Activated CD8-positive, alpha-beta memory T cell treated with anti-CD3 and anti-CD28 coated beads, Interleukin-2, amount 10 ng/mL, durations not matched to agents 7 days and 5 days (primary cell): ENCODE measurements at places on chromosomes 7 and 10. TPM values are rescaled to one million over a fixed set of nuclear protein-coding genes. Genes with fewer than 3 reads are reported as not detected.
A peak's percentile ranks its signal among the peaks of the same experiment; 100 is the strongest.

GATA3 gene
- total RNA-seq: 61.5 TPM

ASB10 gene
- total RNA-seq: not detected

HMX3 gene
- total RNA-seq: not detected

TRPV6 gene
- total RNA-seq: not detected

ABHD11 gene
- total RNA-seq: 15.9 TPM

DYDC2 gene
- not detected for total RNA-seq

LRRC17 gene
- not detected for total RNA-seq

RBP3 gene
- total RNA-seq: not detected

STEAP1 gene
- total RNA-seq: 0.75 TPM

EFCAB10 gene
- not detected for total RNA-seq

FOXI2 gene
- not detected for total RNA-seq

AKR1D1 gene
- not detected for total RNA-seq

- no peak overlapping the region for H3K4me3 ChIP-seq
- H3K36me3 ChIP-seq: no peaks in the 10 kb centered on the region
- no peak overlapping the region for H3K27ac ChIP-seq
- no peaks in the 10 kb centered on the region for H3K27me3 ChIP-seq
- no peaks in the 10 kb centered on the region for H3K4me1 ChIP-seq
Measured at GRCh38 chr7:40403703-40404476, 269.1 kb downstream of the SUGCT start.

GRCh38 chr7:84844771-84845170 lies 342.1 kb downstream of the SEMA3D start:
- H3K4me1 ChIP-seq: no peaks in the 10 kb centered on the region
- H3K27me3 ChIP-seq: no peaks in the 10 kb centered on the region
- no peaks in the 10 kb centered on the region for H3K36me3 ChIP-seq
- no peak for DNase-seq
- no peak overlapping the region for H3K27ac ChIP-seq

GRCh38 chr10:79116801-79117723 lies 48.3 kb downstream of the ZMIZ1 start:
- no peaks in the 10 kb centered on the region for H3K36me3 ChIP-seq
- H3K4me1 ChIP-seq: peaks cover 19% of the 10 kb centered on the region

- H3K4me1 ChIP-seq: no peaks in the 10 kb centered on the region
- H3K27me3 ChIP-seq: peaks cover 35% of the 10 kb centered on the region
- no peak overlapping the region for H3K4me3 ChIP-seq
- no peaks in the 10 kb centered on the region for H3K36me3 ChIP-seq
- no peak overlapping the region for H3K27ac ChIP-seq
- no peak for DNase-seq
Measured at GRCh38 chr7:43136064-43136463, 23.6 kb downstream of the HECW1 start.

DNA sequence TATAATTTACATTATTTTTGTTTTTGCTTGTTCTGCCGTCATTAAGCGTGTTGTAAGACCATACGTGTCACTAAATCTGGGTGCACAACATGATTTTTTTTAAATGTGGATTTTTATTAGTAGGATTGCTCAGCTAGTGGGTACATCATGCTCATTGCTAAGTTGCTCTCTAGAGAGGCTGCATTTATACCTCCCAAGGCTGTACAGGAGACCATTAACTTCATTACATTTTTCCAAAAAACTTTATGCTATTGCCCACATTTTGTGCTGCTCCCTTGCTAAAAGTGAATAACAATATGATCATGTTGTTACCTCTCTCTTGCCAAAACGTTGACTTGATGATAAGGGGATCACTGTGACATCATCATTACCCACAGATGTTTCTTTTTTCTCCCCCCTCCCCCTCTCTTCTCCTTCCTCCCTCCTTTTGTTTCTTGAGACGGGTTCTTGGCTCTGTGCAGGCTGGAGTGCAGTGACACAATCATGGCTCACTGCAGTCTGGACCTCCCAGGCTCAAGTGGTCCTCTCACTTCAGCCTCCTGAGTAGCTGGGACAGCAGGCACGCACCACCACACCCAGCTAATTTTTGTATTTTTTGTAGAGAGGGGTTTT lies 65.1 kb downstream of the BMPR1A start:
- no peak overlapping the region for H3K4me3 ChIP-seq
- H3K27me3 ChIP-seq: no peaks in the 10 kb centered on the region
- DNase-seq: no peak
- H3K36me3 ChIP-seq: peaks cover 4% of the 10 kb centered on the region

DNA sequence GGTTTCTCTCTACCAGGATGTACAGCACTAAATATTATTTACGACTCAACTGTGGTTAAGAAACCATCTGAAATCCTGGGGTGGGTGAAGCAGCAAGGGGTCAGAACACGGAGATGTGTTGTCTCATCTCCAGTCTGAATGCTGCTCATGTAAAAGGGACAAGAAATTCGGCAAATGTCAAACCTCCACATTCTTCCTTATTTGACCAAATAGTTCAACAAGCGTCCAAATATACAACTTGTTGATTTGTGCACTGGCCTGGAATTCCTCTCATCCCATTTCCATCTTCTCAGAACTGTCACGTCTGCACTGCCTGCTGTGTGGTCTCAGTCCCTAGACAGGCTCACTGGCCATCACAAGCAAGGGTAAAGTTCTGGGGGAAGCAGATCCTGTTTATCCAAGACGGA lies 520.0 kb downstream of the PARD3 start:
- H3K4me1 ChIP-seq: no peaks in the 10 kb centered on the region
- no peaks in the 10 kb centered on the region for H3K27me3 ChIP-seq
- no peak overlapping the region for H3K27ac ChIP-seq
- DNase-seq: no peak
- no peaks in the 10 kb centered on the region for H3K36me3 ChIP-seq

GRCh38 chr10:70053218-70053840 lies 683 bp downstream of the MACROH2A2 start:
- peaks cover 2% of the 10 kb centered on the region for H3K36me3 ChIP-seq
- H3K4me3 ChIP-seq: peak overlapping the region; percentile 80
- peaks cover 70% of the 10 kb centered on the region for H3K27me3 ChIP-seq
- peaks cover 8% of the 10 kb centered on the region for H3K4me1 ChIP-seq
- DNase-seq: no peak

DNA sequence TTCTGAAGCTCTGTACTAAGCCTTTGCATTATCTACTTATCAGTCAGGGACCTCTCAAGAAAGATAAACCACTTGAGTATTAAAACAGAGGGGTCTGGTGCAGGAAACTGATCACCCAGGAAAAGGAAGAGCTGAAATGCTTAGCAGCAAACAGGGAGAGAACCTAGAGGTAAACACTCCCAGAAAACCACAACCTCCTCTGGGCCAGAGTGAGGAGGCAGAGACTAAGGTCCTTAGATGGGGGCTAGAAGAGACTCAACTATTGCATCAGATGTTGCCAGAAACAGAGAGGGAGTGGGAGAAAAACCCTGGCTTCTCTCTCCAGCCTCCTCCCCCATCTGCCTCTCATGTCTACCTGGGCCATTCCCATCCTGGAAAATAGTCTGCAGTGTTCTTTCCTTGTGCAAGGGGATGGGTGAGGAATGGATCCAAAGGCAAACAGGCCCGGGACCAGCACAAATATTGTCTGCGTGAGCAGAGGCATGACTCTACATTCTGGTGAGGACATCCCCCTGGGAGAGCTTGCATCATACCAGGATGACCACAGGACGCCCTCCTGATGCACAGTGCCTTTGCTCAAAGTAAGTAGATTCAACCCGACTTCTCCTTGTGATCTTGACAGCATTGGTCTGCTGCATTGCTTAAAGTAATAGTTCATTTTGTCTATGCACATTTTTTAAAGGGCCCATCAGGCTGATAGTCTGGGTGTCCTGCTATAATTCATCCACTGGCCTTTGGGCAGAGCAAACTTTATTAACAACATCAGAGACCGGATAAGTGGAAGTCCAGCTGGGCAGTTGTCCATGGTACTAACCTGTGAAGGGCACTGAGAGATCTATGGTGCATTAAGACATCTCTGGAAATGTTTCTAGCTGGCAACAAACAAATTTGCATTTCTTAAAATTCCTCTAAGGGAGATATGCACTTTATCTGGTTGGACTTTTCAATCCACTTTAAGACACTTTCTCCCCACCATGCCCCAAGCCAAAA lies 22.4 kb upstream of the ODAD2 start:
- no peak for DNase-seq
- no peak overlapping the region for H3K4me3 ChIP-seq
- H3K4me1 ChIP-seq: no peaks in the 10 kb centered on the region

GRCh38 chr10:84517554-84517953 lies 189.2 kb downstream of the CCSER2 start:
- peaks cover 2% of the 10 kb centered on the region for H3K4me1 ChIP-seq
- no peak overlapping the region for H3K27ac ChIP-seq
- H3K27me3 ChIP-seq: no peaks in the 10 kb centered on the region
- DNase-seq: no peak
- no peak overlapping the region for H3K4me3 ChIP-seq

GRCh38 chr7:147145194-147145593 lies 1028.6 kb downstream of the CNTNAP2 start:
- no peaks in the 10 kb centered on the region for H3K36me3 ChIP-seq
- no peak for DNase-seq
- H3K4me1 ChIP-seq: no peaks in the 10 kb centered on the region
- no peak overlapping the region for H3K4me3 ChIP-seq

- H3K27me3 ChIP-seq: peaks cover 8% of the 10 kb centered on the region
- H3K4me3 ChIP-seq: no peak overlapping the region
Measured at GRCh38 chr10:51999096-51999495, 299.7 kb upstream of the CSTF2T start.

DNA sequence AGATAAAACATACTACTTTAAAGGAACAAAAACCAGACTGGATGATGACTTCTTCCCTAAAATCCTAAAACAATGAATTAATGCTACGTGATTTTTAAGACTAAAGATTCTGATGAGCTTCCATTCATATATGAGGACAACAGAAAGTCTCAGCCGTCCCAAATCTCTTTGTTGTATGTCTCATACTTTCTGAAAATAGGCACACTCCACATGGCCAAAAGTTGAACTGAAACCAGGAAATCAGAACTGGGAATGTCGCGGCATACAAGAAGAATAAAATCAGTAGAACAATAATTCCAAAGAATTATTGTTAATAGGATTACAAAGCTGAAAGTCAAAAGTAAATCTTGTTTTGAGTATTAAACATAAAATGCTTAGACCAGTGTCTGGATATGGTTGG lies 195.4 kb upstream of the GHITM start:
- no peaks in the 10 kb centered on the region for H3K27me3 ChIP-seq
- no peak for DNase-seq
- no peaks in the 10 kb centered on the region for H3K36me3 ChIP-seq
- no peak overlapping the region for H3K27ac ChIP-seq
- H3K4me3 ChIP-seq: no peak overlapping the region
- H3K4me1 ChIP-seq: no peaks in the 10 kb centered on the region

GRCh38 chr7:34751725-34752643 lies 94.0 kb downstream of the NPSR1 start:
- H3K4me3 ChIP-seq: no peak overlapping the region
- no peak overlapping the region for H3K27ac ChIP-seq
- H3K27me3 ChIP-seq: no peaks in the 10 kb centered on the region
- H3K4me1 ChIP-seq: no peaks in the 10 kb centered on the region
- DNase-seq: no peak
- H3K36me3 ChIP-seq: no peaks in the 10 kb centered on the region

GRCh38 chr7:149742075-149742701 lies 31.2 kb downstream of the ZNF467 start:
- H3K27me3 ChIP-seq: peaks cover 46% of the 10 kb centered on the region
- no peaks in the 10 kb centered on the region for H3K36me3 ChIP-seq
- DNase-seq: peak; percentile 74
- peaks cover 10% of the 10 kb centered on the region for H3K4me1 ChIP-seq

DNA sequence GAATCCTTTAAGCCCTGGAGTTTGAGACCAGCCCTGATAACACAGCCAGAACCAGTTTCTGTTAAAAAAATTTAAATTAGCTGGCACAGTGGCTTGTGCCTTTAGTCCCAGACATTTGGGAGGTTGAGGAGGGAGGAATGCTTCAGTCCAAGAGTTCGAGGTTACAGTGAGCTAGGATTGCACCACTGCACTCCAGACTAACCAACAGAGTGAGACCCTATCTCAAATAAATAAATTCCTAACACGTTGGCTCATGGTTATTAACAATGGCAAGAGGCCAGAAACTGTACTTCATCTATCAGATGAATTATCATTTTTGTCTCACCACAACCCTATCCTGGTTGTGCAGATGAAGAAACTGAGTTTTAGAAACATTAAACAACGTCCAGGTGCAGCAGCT lies 2.1 kb upstream of the PPIA start:
- no peak overlapping the region for H3K4me3 ChIP-seq
- peaks cover 16% of the 10 kb centered on the region for H3K4me1 ChIP-seq
- H3K27ac ChIP-seq: peak overlapping the region; percentile 7
- H3K27me3 ChIP-seq: no peaks in the 10 kb centered on the region

GRCh38 chr10:129662426-129662825 lies 195.4 kb downstream of the MGMT start:
- H3K27ac ChIP-seq: no peak overlapping the region
- no peaks in the 10 kb centered on the region for H3K4me1 ChIP-seq
- peaks cover 2% of the 10 kb centered on the region for H3K36me3 ChIP-seq
- no peak for DNase-seq
- no peaks in the 10 kb centered on the region for H3K27me3 ChIP-seq

GRCh38 chr7:41107330-41107937 lies 595.5 kb downstream of the INHBA start:
- no peaks in the 10 kb centered on the region for H3K36me3 ChIP-seq
- no peak overlapping the region for H3K27ac ChIP-seq
- no peak for DNase-seq
- H3K4me3 ChIP-seq: no peak overlapping the region

GRCh38 chr10:104277785-104278184 lies 8.8 kb downstream of the GSTO2 start:
- H3K27ac ChIP-seq: no peak overlapping the region
- peaks cover 7% of the 10 kb centered on the region for H3K4me1 ChIP-seq
- no peaks in the 10 kb centered on the region for H3K36me3 ChIP-seq

DNA sequence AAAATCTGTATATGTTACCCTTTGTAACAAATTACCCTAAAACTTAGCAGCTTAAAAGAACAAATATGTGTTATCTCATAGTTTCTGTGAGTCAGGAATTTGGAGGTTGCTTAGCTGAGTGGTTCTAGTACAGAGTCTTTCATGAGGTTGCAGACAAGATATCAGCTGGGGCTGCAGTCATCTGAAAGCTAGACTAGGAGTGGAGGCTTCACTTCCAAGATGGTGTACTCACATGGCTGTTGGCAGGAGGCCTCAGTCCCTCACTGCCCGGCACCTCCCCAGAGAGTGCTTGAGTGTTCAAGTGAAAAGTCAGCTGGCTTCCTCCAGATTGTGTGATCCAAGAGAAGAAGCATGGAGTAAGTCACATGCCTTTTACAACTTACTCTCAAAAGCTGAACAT lies 16.9 kb upstream of the GGCT start:
- H3K4me3 ChIP-seq: no peak overlapping the region
- H3K27ac ChIP-seq: no peak overlapping the region
- no peaks in the 10 kb centered on the region for H3K36me3 ChIP-seq
- no peak for DNase-seq
